ENCODE measurements at places on chromosomes 3 and 15.

DNA sequence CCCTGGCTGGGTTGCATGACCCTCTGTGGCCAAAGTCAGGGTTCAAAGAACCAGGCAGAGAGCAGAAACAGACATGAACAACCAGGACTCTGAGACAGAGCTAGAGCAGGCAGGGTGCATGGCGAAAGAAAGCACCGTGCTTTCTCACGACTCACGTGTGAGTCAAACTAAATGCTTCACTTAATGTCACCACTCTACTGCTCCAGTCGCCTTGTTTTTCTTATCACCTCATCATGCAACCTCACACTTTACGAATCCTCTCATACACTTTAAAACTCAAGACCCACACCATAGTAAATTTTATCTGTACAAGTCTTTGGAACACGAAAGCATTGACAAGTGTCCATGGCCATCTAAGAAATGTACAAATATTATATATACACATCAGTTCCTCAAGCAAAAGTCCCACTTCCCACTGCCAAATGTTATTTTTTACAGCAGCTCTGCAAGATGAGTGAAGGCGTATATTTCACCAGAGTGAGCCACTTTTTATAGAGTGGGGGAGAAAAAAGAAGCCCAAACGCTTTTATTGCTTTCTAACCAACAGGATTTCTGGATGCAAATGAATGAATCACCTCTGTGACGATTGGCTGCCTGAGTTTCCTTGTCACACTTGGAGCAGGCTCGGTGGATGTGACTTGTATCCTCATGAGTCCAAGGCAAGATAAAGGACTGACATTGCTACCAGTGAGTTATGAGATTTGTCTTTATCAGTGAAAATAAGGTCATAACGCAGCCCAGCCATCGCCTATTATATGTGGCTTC is 16.0 kb upstream of the MEGF11 start:
- DNase-seq: peak; percentile 27

- no peak for DNase-seq
Observed at GRCh38 chr3:142815803-142816202, 73.1 kb downstream of the PCOLCE2 start.

- no peak for DNase-seq
Observed at GRCh38 chr3:58009749-58010535, 1.7 kb downstream of the FLNB start.

GRCh38 chr3:179558742-179559364 is 3.9 kb upstream of the ACTL6A start:
- no peak for DNase-seq

DNA sequence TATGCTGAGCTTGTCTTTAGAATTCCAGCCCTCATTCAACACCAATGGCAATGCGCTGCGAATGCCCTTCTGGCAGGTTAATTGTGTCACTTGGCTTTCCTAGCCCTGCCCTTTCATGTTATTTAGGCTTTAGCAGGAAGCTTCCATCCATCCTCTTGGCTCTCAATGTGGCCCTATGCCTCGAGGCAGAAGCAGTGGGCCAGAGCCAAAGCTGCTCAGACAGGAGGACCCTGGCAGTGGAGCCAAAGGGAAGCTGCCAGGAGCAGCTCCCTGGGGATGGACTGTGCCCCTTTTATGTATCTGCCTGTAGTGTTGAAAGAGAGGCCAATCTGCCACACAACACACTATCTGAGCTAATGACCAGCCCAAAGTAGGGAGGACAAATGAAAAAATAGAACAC is 376.4 kb downstream of the CTNNB1 start:
- no peak for DNase-seq

All from NCI-H1048 (cell line).